ENCODE measurements at places on chromosomes 6 and 20.
A peak's percentile ranks its signal among the peaks of the same experiment; 100 is the strongest.

- no peak for DNase-seq
Measured at GRCh38 chr6:77492530-77492929, 29.2 kb upstream of the HTR1B start.

- DNase-seq: peak; percentile 17
Measured at GRCh38 chr20:45545754-45546453, 1.3 kb downstream of the EPPIN start.

- no peak for DNase-seq
Measured at GRCh38 chr20:9072861-9073500, 4.1 kb downstream of the PLCB4 start.

DNA sequence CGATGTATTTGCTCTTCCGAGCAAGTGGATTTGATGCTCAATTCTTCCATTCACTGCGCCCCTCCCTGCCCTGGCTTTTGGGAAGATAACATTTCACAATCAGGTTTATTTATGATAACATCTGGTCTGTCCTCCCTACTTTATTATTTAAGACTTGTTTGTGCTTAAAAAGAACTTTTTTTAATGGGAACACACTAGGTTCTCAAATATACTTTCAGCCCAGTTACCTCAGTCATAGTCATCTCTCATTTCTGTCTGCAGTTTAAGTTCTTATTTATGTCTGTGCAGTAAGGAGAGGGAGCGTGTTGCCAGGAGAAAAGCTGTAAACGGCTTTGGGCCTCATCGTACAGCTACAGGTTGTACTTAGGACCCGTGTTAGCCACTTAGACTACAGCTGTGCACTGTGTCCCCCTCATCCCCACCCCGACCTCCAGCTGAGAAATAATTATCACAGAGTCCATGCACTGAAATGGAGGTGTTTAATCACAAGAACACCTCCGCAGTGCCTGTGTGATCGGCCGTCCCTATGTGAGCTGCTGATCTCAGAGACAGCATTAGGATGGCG lies 99.3 kb downstream of the RPP40 start:
- DNase-seq: no peak

DNA sequence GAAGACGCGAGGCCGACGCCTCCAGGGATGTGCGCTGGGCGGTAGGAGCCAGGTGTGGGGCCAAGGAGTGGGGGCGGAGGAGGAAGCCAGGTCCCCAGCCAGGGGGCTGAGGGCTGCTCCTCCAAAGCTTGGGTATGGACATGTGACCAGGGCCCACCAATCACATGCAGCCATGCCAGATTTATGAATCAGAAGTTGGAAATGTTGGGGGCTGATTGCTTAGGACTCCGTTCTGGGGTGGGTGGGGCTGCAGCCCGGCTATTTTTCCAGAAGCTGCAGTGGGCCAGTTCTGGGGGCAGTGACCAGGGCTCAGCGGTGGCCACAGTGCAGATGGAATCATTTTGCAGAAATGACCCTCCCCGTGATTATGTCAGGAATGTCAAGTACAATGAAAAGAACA lies 96.0 kb downstream of the CEBPB start:
- DNase-seq: peak; percentile 92
